ENCODE measurements at places on chromosomes 16 and 17. TPM values are rescaled to one million over a fixed set of nuclear protein-coding genes. Genes with fewer than 3 reads are reported as not detected.

The OTOP3 gene
- not detected for total RNA-seq

The KDM6B gene
- total RNA-seq = 11.2 TPM

The CES4A gene
- total RNA-seq = 9.8 TPM

The PRSS33 gene
- total RNA-seq = not detected

The RAB26 gene
- total RNA-seq = 8.2 TPM

The GAS7 gene
- total RNA-seq = 93.8 TPM

The OR1F1 gene
- total RNA-seq = 0.20 TPM

The HES7 gene
- 0.20 TPM for total RNA-seq

The BICDL2 gene
- total RNA-seq = 0.10 TPM

The MMP28 gene
- 18.5 TPM for total RNA-seq

The DNAI2 gene
- 0.69 TPM for total RNA-seq

The KCNJ12 gene
- total RNA-seq = 3.6 TPM

The KRT32 gene
- total RNA-seq = not detected

The ABCA5 gene
- total RNA-seq = 74.5 TPM

Data from spinal cord (tissue), 10 donors.